Activated naive CD4-positive, alpha-beta T cell (primary cell): ENCODE measurements at places on chromosomes 7 and 10.

DNA sequence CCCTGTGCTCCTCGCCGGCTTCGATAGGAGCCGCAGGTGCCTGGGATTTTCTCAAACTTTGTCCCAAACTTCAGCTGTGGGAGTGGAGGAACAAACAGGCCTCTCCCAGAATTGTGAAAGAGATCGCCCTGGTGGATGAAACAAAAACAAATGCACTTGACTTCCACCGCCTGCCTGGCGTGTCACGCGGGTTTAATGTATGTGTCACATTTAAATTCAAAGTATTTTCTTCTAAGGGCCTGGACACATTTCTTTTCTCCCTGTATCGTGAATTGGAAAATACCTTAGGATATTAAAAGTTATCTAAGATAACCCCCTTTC, 694 bp upstream of the WASL start:
- DNase-seq, result peak; percentile 32

- no peak for DNase-seq
Observed at GRCh38 chr7:148633761-148634160, 43.2 kb downstream of the C7orf33 start.

- no peak for DNase-seq
Observed at GRCh38 chr10:8912108-8912507, 857.6 kb downstream of the GATA3 start.

GRCh38 chr10:88896994-88897853, 17.2 kb downstream of the STAMBPL1 start:
- no peak for DNase-seq

GRCh38 chr10:21047096-21047495, 150.0 kb upstream of the NEBL start:
- DNase-seq, result no peak

DNA sequence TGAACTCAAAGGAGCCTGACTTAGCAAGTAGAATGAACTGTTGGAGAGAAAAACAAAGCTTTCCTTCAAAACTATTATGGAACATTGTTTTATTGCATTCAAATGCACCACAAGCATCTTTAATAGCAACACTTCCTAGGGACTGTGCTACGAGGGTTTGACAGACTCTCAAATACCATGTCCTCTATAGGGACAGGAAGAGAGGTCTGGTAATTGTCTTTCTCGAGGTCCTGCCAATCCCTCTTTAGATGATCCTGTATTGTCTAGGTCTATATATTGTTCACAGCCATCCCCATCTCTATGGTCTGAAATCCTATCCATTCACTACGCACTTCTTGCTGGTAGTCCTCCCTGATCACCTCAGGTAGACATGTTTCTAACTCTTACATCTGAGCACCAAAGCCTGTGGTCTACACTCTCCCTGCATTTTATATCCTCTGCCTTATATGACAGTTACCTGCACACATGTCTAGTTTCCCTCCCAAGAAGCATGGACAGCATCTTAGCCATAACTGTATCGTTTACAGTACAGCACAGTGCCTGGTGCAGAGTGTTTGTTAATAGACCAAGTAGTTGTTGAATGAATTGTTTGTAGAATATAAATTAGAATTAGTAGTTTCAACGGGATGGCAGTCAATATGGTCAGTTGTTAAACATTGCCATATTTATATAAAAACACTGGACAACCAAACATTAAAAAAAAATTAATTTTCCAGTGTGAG, 21.7 kb upstream of the LRRC17 start:
- DNase-seq, result no peak

GRCh38 chr10:77197544-77197943, 440.1 kb downstream of the KCNMA1 start:
- no peak for DNase-seq
